ENCODE measurements at places on chromosomes 12 and 14.

- H3K27ac ChIP-seq: no peak overlapping the region
- no peak overlapping the region for H3K4me3 ChIP-seq
- no peaks in the 10 kb centered on the region for H3K4me1 ChIP-seq
- DNase-seq: no peak
- no peaks in the 10 kb centered on the region for H3K36me3 ChIP-seq
Observed at GRCh38 chr14:41824441-41824840, 217.8 kb downstream of the LRFN5 start.

- peaks cover 52% of the 10 kb centered on the region for H3K4me1 ChIP-seq
- DNase-seq: no peak
- no peaks in the 10 kb centered on the region for H3K27me3 ChIP-seq
- H3K36me3 ChIP-seq: no peaks in the 10 kb centered on the region
Observed at GRCh38 chr14:68622856-68623255, 170.0 kb downstream of the ZFP36L1 start.

- no peak overlapping the region for H3K4me3 ChIP-seq
- H3K36me3 ChIP-seq: no peaks in the 10 kb centered on the region
- H3K27me3 ChIP-seq: no peaks in the 10 kb centered on the region
- peaks cover 53% of the 10 kb centered on the region for H3K4me1 ChIP-seq
Observed at GRCh38 chr12:93784339-93785086, 107.3 kb downstream of the CRADD start.

DNA sequence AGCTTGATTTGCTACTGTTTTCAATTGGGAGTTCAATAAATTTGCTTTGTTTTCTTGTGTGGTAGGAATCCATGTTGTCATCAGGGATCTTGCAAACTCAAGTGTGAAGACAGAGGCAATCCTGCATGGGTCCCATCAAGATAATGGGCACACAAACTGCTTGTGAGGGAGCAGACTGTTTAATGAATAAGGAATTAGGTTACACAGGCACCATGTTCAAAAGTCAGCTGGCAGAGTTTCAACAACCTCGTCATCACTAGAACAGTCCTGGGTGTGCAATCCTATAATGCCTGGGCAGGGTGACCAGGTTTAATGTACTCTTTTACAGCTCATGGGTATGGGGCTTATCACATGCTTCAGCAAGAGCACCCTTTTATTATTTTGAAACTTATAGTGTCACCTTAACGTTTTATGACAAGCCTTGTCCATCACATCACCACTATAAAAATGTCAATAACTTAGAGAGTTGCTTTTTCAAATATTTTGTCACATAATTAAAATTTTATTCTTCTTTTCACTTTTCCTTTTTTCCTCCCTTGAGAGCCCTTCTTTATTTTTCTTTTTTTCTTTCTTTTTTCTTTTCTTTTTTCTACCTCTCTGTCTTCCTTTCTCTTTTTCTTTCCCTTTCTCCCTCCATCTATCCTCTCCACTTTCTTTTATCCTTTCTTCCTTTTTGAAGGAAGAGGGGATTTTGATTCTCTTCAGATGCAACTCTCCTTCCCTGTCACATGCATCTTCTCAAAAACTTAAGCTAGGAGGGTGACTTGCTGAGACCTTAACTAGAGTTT, 252.2 kb upstream of the ATP2B1 start:
- H3K27ac ChIP-seq: no peak overlapping the region
- H3K27me3 ChIP-seq: no peaks in the 10 kb centered on the region
- no peaks in the 10 kb centered on the region for H3K36me3 ChIP-seq
- H3K4me3 ChIP-seq: no peak overlapping the region

DNA sequence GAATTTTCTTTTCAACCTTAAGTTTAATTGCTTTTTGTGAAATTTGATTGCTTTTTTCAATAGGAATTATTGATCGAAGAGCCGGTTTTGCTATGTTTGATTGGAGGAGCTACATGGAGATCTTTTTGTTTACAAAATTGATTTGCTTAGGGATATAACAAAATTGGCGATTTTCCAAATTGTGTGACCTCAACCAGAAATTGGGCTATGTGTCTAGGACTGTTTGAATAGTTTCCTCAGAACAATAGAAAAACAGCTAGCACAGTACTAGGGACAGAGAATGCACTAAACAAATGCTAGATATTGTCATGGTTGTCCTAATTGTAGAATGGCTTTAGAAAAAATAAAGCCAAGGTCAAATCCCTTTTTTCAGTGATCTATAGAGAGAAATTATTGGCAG, 2.4 kb downstream of the SLC17A8 start:
- H3K4me3 ChIP-seq: no peak overlapping the region
- H3K27ac ChIP-seq: no peak overlapping the region
- no peaks in the 10 kb centered on the region for H3K4me1 ChIP-seq
- no peak for DNase-seq
- H3K36me3 ChIP-seq: no peaks in the 10 kb centered on the region

DNA sequence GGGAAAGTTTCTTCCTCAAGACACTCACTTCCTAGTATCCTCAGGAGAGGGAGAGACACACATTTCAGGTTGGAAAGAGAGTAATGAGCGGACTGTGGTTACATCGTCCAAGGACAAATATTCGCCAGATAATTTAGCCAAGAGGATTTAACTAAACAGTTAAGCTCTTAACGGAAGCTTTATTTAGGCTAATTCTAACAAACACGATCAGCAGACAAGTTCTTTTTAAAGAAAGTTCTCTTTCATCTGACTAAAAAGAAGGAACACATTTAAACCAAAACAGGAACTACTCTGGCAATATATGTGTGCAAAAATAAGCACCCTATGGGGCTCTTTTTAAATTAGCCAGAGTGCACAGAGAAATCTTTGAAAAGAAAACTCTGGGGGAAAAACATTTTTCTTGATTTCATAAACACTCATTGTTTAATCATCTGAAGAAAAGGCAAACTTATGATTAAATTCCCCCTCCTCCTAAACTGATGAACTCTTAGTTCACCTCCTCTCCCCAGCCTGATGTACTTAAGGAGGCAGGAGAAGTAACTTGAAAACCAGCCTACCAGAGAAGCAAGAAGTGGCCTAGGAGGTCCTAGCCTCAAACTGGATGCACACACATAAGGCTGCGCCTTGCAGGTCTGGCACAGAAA, 13.3 kb upstream of the BTG1 start:
- no peaks in the 10 kb centered on the region for H3K36me3 ChIP-seq
- no peaks in the 10 kb centered on the region for H3K4me1 ChIP-seq
- H3K27me3 ChIP-seq: no peaks in the 10 kb centered on the region
- H3K4me3 ChIP-seq: no peak overlapping the region

GRCh38 chr12:81644503-81644902, 114.6 kb downstream of the PPFIA2 start:
- no peaks in the 10 kb centered on the region for H3K27me3 ChIP-seq
- H3K4me3 ChIP-seq: no peak overlapping the region
- DNase-seq: no peak
- no peaks in the 10 kb centered on the region for H3K4me1 ChIP-seq
- no peak overlapping the region for H3K27ac ChIP-seq
- no peaks in the 10 kb centered on the region for H3K36me3 ChIP-seq

GRCh38 chr14:51419685-51420084, 179.6 kb downstream of the TMX1 start:
- no peak overlapping the region for H3K4me3 ChIP-seq
- H3K4me1 ChIP-seq: peaks cover 1% of the 10 kb centered on the region
- no peak for DNase-seq
- H3K27ac ChIP-seq: no peak overlapping the region
- no peaks in the 10 kb centered on the region for H3K27me3 ChIP-seq

DNA sequence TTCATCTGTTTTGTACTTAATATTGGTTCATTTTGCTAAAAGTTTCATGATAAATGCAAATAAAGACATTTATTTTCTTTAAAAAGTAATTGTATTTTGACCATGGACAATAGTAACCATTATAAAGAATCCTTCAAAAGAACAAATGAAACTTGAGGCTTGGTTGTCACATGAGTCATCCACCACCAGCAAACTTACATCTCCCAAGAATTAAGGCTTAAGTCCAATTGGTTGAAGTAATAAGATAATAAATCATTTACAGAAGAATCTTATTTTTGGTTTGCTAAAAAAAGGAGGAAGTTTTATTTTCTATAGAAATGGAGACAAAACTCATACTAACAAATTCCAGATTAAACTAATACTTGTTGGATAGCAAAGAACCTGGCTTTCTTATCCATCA, 84.8 kb upstream of the KITLG start:
- H3K4me3 ChIP-seq: no peak overlapping the region
- no peak overlapping the region for H3K27ac ChIP-seq
- no peaks in the 10 kb centered on the region for H3K4me1 ChIP-seq
- H3K36me3 ChIP-seq: no peaks in the 10 kb centered on the region

- no peaks in the 10 kb centered on the region for H3K27me3 ChIP-seq
- no peaks in the 10 kb centered on the region for H3K36me3 ChIP-seq
- no peak overlapping the region for H3K4me3 ChIP-seq
- peaks cover 7% of the 10 kb centered on the region for H3K4me1 ChIP-seq
Observed at GRCh38 chr12:115223322-115223721, 539.3 kb upstream of the TBX3 start.

- DNase-seq: no peak
- H3K27me3 ChIP-seq: no peaks in the 10 kb centered on the region
- no peak overlapping the region for H3K27ac ChIP-seq
- H3K4me1 ChIP-seq: no peaks in the 10 kb centered on the region
- H3K36me3 ChIP-seq: no peaks in the 10 kb centered on the region
Observed at GRCh38 chr12:74985293-74985985, 224.2 kb downstream of the KCNC2 start.

Measured in heart left ventricle (tissue), 16 donors.